ENCODE measurements at places on chromosomes 6 and 20.

GRCh38 chr6:5531853-5532375, 270.6 kb downstream of the FARS2 start:
- DNase-seq, result no peak

DNA sequence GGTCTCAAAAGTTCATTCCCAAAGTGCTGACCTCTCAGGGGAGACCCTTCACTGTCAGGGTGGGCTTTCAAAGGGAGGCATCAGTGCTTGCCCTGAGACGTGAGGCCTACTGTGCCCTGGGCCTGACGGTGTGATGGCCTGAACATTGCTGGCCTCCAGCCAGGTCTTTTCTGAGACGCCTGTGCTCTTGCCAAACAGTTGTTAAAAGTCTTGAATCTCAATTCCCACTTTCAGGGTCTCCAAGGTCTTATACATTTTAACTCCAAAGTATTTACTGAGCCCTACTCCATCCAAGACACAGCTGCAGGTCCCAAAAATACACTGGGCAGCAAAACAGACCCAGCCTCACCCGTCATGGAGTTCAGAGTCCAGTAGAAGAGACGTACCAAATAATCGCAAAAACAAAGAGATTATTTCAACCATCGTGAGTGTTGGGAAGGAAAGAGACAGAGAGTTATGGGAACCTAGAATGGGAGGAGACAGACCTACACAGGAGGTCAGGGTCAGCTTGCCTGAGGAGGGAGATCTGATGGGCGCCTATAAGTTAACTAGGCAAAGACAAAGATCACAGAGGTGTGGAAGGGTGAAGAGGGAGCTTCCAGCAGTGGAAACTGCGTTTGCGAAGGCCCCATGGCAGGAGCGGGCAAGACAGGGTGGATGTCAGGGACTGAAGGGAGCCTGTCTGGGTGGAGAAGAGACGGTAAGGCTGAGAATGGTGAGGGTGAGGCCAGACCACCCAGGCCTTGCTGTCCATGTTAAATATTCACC, 446.3 kb downstream of the PREX1 start:
- DNase-seq, result no peak

- no peak for DNase-seq
Observed at GRCh38 chr6:134936476-134936875, 13.4 kb downstream of the ALDH8A1 start.

DNA sequence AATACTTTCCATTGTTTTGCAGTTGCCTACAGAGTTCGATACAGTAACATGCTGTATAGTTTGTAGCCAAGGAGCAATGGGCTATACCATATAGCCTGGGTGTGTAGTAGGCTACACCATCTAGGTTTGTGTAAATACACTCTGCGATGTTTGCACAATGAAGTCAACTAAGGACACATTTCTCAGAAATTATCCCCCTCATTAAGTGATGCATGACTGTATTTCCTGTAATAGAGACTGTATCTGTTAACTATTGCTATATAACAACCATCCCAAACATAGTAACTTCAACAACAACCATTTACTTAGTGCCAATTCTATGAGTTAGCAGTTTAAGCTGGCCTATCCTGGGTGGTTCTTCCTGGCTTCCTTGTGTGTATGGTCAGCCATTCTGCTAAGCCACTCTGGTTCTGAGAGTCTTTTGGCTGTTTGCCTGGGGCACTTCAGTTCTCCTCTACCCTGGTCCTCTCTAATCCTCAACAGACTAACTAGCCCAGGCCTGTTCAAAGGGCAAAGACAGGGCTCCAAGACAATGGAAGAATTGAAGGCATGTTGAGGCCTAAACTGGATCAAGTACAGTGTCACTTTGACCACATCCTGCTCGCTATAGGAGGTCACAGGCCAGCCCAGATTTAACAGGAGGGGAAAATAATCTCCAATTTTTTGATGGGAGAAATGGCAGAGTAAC, 124.0 kb downstream of the PLCB1 start:
- no peak for DNase-seq

- DNase-seq, result no peak
Observed at GRCh38 chr20:55200317-55200716, 724.9 kb downstream of the DOK5 start.

- no peak for DNase-seq
Observed at GRCh38 chr6:47722194-47722593, 23.8 kb downstream of the ADGRF4 start.

GRCh38 chr20:37615340-37616109, 78.3 kb upstream of the CTNNBL1 start:
- DNase-seq, result peak; percentile 8

GRCh38 chr6:25387911-25388310, 108.7 kb downstream of the CARMIL1 start:
- no peak for DNase-seq

GRCh38 chr20:35467339-35468224, 12.2 kb downstream of the CEP250 start:
- no peak for DNase-seq

DNA sequence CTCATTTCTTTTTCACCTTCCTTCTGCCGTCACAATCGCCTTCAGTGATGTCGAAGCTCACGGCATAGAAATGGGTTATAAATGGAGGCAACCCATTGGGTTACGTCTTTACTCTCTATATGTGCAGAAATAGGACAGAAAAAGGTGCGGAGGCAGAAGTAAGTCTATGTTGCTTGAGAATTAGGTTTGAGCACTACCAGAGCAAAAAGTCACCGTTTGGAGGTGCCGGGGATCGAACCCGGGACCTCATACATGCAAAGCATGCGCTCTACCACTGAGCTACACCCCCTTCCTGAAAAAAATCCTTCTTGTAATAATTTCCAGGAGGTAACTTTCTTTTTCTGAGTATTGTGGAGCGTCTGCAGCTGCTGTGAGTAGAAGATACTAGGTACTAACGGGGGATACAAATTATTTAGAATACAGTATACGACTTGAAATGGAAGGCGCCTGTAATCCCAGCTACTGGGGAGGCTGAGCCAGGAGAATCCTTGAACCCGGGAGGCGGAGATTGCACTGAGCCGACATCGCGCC, 134.2 kb downstream of the TRIM27 start:
- DNase-seq, result no peak

Data from stimulated activated CD8-positive, alpha-beta memory T cell treated with anti-CD3 and anti-CD28 coated beads, Interleukin-7, amount 100 ng/mL, for 1 hour (primary cell).